ENCODE measurements at places on chromosomes 1 and 21.

GRCh38 chr1:150772326-150772725, 6.7 kb upstream of the CTSS start:
- no peak for DNase-seq

DNA sequence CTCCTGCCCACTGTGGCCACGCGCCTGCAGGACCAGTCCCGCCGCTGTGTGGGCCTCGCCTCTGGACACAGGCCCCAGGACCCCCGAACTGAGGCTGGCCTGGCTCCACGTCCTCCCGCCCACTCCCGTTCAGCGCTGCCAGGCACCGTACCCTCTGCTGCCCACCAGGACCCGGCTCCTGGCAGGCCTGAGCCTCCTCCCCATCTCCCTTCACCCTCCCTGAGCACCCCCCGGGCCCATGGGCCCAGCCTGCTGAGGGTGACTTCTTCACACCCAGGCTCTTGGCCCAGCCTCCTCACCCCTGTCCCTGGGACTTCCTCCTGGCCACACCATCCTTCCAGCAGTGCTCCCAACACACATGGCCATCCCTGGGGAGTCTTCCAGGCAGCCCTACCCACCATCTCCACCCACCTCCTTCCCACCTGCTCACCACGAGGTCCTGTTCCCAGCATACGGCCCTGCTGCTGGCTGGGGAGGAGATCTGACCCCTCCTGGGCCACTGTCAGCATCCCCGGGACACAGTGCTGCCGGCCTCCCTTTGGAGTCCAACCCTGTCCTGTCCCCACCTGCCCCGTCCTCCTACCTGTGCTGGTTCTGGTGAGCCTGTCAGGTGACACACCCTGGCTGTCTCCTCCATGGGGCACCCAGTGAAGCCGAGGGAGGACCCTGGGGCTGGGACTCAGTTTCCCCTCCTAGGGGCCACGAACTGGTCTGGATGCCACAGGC, 53.7 kb downstream of the SLX9 start:
- no peak for DNase-seq

GRCh38 chr1:47452426-47452825, 14.6 kb downstream of the FOXD2 start:
- DNase-seq: no peak

DNA sequence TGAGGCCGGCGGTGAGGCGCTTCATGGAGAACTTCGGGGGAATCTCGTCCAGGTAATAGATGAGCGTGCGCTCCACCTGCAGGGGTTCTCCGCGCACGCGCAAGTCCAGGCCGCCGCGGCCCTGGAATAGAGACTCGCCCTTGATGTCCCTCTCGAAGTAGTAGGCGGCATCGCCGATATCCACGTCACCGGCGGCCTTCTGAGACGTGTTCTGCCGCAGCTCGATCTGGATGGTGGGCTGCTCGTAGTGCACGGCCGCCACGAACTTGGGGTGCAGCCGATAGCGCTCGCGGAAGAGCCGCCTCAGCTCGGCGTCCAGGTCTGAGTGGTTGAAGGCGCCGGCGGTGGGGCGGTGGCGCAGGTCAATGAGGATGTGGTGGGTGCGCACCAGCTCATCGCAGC, 726 bp downstream of the TACSTD2 start:
- DNase-seq: no peak

- DNase-seq: no peak
Measured at GRCh38 chr1:3992103-3992556, 92.1 kb upstream of the C1orf174 start.

DNA sequence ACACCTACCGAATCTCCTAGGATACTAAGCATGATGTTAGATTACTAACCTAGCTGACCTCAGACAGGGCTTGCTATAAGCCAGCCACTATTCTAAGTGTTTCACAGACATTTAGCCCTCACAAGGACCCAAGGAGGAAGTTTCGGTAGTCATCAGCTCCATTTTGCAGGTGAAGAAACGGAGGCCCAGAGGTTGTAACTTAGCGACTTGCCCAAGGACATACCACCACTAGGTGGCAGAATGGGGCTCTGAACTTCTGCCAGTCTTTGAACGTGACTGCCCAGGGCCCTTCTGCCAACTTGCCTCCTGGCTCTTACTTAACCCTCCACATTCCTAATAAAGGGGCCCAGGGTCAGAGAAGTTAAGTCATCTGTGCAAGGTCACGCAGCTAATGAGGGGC, 283.5 kb downstream of the C1orf94 start:
- DNase-seq: no peak

DNA sequence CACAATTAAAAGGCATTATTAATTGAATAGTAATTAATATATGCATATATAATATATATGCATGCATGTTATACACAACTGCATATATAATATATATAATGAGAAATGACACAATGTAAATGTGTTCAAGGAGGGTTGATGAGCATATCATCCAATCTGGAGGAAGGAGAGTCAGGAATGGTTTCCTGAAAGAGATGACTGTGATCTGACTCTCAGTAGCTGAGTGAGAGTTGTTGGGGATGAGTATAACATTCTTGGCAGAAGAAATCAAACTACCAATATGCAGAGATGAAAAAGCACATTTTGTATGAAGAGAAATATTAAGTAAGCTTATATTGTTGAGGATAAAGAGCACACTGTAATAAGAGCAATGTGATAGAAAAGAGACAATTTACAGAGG, 37.3 kb downstream of the F13B start:
- DNase-seq: no peak

DNA sequence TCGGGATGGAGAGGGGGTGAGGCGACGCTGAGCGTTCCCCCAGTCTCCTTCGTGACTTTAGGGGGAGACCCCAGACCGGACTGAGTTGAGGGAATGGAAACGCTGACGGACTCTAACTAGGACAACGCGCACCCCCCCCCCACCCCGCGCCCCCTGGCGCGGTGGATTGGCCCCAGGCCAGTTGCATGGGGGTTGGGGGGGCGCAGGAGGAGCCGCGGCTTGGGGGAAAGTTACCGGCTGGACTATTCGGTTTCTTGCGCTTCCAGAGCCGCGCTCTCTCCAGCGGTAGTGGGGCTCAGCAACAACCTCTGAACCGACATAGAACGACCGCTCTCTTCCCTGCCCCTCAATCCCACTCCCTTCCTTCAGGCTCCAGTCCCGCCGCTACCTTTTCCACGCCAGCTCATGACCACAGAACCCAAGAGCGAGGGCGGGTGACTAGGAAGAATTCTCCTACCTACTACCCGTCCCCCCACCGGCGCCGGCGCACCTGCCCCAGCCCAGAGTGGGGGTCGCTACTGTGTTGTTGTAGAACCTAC, 694 bp downstream of the ZBTB7B start:
- no peak for DNase-seq

- DNase-seq: no peak
Measured at GRCh38 chr1:184640505-184640904, 114.2 kb downstream of the EDEM3 start.

DNA sequence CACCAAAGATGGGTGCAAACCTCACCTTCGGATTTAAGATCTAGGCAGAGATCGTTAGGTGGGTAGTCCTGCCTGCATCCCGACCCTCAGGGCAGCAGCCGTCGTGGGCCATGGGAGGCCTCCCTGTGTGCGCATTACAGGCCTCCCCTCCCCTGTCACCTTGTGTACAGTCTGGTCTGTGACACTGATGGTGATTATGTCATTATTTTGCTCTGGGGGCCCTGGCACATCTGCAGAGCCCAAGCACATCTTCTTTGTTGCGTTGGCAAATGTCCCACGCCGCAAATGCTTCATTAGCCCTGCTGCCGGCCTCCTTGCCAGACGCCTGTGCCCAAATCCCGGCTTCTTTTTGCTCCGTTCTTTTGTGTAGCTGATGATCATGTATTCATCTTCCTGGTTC, 31.7 kb downstream of the PROX1 start:
- no peak for DNase-seq

GRCh38 chr1:108791790-108792189, 45.3 kb downstream of the STXBP3 start:
- no peak for DNase-seq

GRCh38 chr1:236016083-236016482, 48.8 kb downstream of the NID1 start:
- DNase-seq: no peak

- no peak for DNase-seq
Measured at GRCh38 chr1:157335056-157335455, 196.9 kb upstream of the ETV3 start.

- no peak for DNase-seq
Measured at GRCh38 chr1:25867210-25867991, 8.1 kb downstream of the PAQR7 start.

DNA sequence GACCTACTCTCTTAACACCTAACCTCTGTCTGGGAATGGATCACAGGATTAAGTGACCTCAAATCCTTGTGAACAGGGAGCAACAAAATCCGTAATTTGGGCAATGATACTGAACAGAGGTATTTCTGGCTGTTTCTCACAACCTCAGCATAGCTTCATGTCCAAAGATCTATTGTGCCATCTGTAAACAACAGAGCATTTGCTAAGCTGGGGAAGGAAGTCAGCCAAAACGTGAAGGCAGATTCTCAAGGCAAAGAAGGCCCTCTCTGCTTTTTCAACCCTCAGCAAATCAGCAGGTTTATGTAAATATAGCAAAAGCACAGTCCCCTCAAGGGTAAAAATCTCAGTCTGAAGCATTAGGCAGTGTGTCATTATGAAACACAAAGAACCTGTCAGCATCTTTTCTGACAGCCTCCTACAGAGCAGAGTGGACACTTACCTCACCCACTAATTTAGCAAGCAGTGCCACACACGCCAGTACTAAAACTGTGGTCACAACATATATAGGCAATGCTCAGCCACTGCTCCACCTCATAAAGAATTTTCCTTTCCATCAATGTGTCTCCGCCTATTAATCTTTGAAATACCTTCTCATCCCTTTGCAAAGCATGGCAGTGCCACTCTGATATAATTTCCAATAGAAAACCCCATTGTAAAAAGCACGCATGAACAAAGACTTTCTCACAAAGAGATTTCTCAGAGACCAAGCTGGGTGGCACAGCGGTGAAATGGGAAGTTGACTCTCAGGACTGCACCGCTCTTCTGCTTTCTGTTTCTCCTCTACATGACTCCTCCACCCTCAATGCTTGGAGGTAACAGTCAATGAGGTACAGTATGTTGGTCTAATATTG, 188.0 kb downstream of the RERE start:
- no peak for DNase-seq

DNA sequence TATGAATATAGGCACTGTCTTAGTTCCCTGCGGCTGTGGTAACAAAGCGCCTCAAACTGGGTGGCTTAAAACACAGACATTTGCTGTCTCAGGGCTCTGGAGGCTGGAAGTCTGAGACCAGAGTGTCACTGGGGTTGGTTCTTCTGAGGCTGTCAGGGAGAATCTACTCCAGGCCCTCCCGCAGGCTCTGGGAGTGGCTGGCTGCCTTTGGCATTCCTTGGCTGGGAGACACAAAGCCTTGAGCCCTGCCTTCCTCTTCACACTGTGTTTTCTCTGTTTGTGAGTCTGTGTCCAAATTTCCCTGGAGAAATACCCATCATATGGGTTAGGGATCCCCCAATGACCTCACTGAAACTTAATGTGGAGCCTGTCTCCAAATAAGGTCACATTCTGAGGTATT, 38.5 kb downstream of the B3GALT5 start:
- no peak for DNase-seq
